ENCODE measurements at places on chromosomes 6 and 20. TPM values are rescaled to one million over a fixed set of nuclear protein-coding genes. Genes with fewer than 3 reads are reported as not detected.

DNA sequence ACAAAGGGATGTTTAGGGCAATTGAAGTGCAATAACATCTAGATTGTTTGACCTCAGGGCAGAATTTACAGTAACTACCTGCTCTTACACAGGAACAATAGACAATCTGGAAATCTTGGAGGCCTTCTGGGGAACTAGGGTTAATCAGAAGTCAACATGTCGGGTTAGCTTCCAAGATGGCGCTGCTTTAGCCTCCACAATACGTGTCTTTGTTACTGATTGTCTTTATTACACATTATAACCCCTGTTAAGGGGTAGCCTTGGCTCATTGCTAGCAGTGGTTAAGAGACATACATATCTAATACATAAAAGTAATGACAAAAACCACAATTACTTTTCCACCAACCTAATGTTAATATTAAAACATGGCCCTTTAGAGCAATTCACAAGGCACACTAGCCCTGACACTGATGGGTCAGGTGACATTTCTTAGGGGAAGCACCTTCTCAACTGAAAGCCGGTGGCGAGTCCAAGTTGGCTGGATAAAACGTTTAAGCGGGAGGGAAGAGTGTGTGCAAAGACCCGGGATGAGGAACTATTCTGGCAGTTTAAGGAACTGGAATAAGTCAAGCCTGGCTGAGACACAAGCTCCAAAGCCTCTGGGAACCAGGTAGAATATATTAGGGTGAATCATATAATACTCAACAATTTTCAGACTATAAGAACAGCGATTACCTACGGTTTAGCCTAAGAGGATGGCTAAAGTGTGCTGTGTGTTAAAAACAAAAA, 236.9 kb downstream of the BCAS1 start:
- no peak for DNase-seq

DNA sequence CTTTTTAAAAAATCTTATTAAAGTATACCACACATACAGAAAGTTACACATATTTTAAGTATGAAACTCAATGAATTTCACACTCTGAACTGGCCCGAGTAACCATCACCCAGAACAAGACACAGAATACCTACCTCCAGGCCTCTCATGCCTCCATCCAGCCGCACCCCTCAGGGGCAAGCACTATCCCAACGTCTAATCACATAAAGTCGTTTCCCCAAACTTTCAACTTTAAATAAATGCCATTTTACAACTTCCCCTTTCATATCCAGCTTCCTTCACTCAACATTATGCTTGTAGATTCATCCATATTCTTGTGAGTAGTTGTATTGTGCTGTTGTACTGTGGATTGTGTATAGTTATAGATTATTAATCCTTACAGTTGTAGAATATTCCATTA, 539.1 kb downstream of the CD83 start:
- DNase-seq = no peak

DNA sequence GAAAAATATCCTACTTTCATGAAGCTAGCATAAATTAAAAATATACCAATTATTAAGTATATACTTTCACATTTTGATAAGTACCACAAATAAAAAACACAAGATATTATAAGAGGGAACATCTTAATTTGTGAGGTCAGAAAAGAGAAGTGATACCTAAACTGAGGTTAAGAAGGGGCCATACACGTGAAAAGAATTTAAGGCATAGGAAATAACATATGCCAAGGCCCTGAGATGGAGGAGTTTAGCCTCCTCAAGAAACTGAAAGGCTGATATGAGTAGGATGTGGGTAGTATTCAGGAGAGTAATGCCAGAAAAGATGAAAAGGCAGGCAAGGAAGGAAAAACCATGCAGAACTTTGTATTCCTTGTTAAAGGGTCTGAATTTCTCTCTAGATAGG, 116.6 kb upstream of the HTR1E start:
- DNase-seq = no peak

- DNase-seq = no peak
Observed at GRCh38 chr6:154280521-154280920, 76.1 kb downstream of the IPCEF1 start.

DNA sequence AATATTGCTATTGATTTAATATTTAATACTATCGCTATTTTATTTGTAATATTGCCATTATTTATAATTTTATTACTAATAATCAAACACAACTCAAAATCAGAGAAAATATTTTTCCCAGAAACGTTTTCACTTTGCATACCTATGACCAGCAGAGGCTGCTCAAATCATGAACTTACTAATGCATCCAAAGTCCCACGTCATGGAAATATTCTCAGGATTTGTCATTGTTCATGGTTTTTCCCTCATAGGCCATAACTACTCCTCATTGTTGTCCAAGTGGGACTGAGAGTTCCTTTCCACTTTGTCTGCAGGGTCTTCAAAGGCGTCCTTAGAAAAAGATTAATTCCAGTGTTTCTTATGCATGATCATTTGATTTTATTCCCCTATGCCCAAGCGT, 344.8 kb downstream of the THBS2 start:
- DNase-seq = no peak

Gene ARG1
- total RNA-seq = not detected

Gene SAPCD1
- not detected for total RNA-seq

All from tibial nerve (tissue), 4 donors.